ENCODE measurements at places on chromosomes 1 and 21.

DNA sequence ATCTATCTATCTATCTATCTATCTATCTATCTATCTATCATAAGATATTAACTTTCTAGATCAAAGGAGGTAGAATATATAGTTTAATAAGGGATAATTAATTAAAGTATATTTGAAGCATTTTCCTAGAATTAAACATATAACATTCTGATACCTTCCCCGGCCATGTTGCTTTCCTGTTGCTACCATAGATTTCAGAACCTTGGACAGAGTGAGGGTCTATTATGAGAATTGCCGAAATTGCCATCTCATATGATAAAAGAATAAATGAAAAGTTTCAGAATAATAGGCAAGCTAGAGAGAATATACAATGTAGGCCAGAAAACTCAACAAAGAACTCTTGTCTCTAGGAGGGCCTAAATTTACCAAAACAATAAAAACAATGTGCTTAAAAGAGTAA lies 706.1 kb upstream of the TMPRSS15 start:
- no peak for DNase-seq

- no peak for DNase-seq
Measured at GRCh38 chr1:198667186-198667585, 28.3 kb downstream of the PTPRC start.

DNA sequence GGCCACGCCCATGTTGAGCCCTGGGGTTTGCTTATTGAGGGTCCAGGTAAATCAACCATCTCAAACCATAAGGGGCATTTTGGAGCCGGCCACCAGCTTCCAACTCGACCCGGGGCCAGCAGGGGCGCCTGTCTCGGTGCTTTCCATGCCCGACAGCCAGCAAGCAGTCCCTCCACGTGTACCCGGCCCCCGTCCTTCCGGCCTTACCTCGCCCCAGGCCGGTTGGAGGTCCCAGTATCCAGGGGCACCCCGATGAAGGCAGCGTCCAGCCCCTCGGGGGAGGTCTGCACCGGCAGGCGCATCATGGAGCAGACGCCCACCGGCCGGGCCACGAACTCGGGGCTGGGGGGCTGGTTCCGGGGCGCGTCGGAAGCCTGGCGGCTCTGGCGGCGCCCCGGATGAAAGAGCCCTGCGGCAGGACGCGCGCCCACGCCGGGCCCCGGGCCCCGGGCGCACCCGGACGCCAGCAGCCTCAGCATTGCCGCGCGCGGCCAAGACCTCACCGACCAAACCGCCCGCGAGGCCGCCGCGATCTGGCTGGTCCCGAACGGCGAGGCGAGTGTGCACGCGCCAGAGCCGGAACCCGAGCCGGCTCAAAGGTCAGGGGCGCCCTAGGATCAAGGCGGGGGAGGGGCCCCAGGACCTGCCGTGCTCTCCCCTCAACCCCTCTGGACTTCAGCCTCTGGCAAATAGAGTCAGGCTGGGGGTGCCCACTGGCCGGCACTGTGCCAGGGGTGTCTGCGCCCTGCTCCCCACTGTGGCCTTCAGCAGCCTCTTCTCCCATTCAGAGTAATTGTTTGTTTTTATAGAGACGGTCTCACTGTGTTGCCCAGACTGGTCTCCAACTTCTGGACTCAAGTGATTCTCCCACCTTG lies at the start of gene AGMAT:
Gene AGMAT (minus strand): TSS at position 563 of the 875 bp plus-strand sequence. CDS start 84 bp downstream, at position 479.
- DNase-seq = peak; percentile 53

DNA sequence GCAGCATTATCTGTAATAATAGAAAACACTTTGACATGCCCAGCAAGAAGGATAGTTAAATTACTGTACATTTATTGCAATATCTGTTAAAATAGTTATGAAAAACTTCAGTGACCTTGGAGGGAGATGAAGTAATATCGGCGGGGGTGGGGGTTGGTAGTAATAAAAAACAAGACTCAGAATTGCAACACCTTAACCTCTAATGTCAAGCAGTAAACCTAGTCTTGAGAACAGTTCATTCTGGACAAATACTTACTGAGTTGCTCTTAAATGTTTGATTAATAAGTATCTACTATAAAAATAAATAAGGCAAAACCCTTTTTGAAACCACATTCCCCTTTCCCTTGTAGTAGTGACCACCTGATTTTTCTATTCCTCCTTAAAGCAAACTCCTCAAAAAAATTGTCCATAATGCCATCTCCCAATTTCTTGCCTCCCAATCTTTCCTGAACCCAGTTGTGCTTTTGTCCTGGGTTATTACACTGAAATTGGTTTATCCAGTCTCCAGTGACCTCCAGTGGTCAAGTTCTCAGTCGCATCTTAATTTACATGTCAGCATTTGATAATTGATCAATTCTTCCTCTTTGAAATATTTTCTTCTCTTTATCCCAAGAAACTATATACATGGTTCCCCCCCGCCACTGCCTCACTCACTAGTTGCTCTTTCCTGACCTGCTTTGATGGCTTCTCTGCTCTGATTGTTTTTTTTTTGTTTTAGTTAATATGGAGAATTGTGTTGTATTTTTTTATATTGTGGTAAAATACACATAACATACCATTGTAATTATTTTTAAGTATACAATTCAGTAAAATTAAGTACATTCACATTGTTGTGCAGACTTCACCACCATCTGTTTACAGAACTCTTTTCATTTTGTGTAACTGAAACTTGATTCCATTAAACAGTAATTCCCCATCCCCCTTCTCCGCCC lies 36.8 kb downstream of the RAP1A start:
- no peak for DNase-seq

GRCh38 chr1:100538913-100539835 lies 1.2 kb downstream of the GPR88 start:
- DNase-seq = no peak

DNA sequence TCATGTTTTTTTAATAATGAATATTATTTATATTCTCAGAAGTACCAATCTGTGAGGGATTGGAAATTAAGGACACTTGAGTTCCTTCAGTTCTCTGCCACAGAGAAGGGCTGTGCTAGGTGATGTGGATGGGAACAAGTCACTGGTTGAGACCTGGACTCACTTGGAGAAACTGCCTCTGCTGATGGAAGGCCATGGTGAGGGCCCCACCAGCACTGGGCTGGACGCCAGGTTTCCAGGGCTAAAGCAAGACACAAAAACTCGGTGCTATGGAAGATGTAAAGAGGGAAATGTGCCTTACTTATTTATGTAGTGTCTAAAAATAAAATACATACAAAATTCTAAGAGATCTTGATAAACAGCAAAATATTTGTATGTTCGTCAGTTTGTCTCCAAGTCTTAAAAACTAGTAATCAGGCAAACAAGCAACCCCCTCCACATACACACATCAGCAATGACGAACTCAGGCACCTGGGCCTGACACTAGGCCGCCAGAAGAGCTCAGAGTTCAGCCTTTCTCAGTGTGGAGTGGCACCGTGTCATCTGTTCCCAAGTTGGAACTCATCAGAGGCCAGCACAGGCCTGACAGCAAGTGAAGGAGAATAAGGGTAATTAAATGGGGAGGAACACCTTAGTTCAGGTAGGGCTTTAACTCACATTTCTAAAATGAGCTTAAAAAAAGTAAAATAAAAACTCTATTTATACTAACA lies 19.6 kb downstream of the SIPA1L2 start:
- no peak for DNase-seq

DNA sequence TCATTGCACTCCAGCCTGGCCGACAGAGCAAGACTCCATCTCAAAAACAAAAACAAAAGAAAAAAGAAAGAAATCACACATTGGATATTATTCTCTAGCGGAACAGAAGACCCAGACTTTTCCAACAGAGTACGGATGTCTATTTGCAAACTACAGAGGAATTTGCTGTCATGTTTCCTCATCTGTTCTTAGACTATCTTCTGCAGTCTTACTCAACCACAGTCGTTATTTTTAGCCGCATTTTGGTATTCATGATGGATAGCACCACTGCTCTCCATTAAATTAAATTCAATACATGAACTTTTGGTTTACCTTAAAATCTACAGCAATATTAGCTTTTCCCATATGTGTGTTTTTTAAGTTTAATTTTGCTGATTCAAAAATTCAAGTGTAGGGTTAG lies 14.2 kb upstream of the HEATR1 start:
- no peak for DNase-seq

DNA sequence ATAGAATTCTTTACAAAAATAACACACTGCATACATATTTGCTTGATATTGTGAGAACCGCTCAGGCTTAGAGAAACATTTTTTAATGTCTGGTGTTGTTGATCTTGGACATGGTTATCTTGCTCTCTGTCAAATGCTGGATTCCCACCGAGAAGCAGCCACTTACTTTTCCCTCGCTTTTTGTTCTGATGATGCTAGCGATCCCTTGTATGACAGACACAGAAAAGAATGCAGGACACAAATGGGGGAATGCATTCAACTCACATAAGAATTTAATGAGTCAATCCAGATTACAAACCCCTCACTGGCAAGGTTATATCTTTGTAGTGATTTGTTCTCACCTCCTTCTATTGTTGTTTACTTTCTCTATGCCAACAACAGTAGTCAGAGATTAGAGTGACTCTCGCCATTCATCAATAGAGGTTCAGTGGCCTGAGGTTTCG lies 76.8 kb upstream of the AKT3 start:
- DNase-seq = no peak

- no peak for DNase-seq
Measured at GRCh38 chr1:96208428-96208827, 513.2 kb upstream of the PTBP2 start.

GRCh38 chr1:201085902-201086735 lies 26.1 kb downstream of the CACNA1S start:
- DNase-seq = peak; percentile 6

GRCh38 chr1:59831529-59831928 lies 16.8 kb downstream of the HOOK1 start:
- no peak for DNase-seq

DNA sequence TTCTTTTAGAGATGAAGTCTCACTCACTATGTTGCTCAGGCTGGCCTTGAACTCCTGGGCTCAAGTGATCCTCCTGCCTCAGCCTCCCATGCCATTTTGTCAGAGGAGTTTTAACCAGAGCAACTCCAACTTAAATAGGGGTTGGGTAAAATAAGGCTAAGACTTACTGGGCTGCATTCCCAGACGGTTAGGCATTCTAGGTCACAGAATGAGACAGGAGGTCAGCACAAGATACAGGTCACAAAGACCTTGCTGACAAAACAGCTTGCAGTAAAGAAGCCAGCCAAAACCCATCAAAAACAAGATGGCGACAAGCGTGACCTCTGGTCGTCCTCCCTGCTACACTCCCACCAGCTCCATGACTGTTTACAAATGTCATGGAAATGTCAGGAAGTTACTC lies 5.7 kb upstream of the DNAH14 start:
- no peak for DNase-seq

- DNase-seq = no peak
Measured at GRCh38 chr1:67060811-67061218, 6.9 kb upstream of the SLC35D1 start.

- DNase-seq = no peak
Measured at GRCh38 chr1:150207281-150207971, 28.5 kb downstream of the ANP32E start.

- no peak for DNase-seq
Measured at GRCh38 chr1:206635978-206636345, 626 bp downstream of the DYRK3 start.

GRCh38 chr1:228873709-228874108 lies 138.4 kb downstream of the RHOU start:
- DNase-seq = no peak

GRCh38 chr1:83706354-83706938 lies 292.5 kb downstream of the TTLL7 start:
- no peak for DNase-seq

GRCh38 chr1:172719694-172720138 lies 60.8 kb downstream of the FASLG start:
- DNase-seq = no peak

DNA sequence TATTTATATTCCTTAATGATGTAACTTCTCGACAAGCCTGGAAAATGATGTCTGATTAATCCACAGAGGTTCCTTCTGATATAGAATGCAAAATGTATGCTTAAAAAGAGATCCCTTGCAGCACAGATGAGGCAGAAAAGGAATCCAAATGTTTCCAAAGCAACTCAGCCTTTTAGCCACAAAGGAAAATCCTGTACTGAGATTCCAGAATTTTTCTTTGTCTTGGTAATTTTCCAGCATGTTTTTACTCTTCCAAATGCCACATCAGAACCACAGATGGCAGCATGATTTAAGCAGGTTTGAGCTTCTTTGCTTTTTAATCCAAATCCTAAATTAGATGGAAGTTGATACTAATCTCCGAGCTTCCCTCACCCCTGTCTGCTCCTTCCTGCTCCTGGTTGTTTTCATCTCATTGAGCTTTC lies 176.4 kb upstream of the PALMD start:
- no peak for DNase-seq

- no peak for DNase-seq
Measured at GRCh38 chr21:37058261-37058660, 14.6 kb downstream of the PIGP start.

DNA sequence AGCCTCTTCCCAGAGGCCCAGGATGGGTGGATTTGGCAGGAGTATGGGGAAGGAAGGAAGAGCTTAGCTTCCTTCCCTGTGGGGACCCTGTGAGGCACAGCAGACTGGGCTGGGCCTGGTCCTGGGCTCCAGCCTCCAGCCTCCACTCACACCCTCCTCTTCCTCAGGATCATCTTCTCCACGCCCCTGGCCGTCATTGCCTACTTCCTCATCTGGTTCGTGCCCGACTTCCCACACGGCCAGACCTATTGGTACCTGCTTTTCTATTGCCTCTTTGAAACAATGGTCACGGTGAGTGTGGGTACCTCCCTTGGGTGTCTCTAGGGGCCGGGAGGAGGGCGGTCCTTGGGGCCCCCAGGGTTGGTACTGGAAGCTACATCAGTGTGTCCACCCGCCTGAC lies 10.1 kb downstream of the MFSD2A start:
- DNase-seq = no peak
